ENCODE measurements at places on chromosomes 16 and 17. TPM values are rescaled to one million over a fixed set of nuclear protein-coding genes. Genes with fewer than 3 reads are reported as not detected.

DNA sequence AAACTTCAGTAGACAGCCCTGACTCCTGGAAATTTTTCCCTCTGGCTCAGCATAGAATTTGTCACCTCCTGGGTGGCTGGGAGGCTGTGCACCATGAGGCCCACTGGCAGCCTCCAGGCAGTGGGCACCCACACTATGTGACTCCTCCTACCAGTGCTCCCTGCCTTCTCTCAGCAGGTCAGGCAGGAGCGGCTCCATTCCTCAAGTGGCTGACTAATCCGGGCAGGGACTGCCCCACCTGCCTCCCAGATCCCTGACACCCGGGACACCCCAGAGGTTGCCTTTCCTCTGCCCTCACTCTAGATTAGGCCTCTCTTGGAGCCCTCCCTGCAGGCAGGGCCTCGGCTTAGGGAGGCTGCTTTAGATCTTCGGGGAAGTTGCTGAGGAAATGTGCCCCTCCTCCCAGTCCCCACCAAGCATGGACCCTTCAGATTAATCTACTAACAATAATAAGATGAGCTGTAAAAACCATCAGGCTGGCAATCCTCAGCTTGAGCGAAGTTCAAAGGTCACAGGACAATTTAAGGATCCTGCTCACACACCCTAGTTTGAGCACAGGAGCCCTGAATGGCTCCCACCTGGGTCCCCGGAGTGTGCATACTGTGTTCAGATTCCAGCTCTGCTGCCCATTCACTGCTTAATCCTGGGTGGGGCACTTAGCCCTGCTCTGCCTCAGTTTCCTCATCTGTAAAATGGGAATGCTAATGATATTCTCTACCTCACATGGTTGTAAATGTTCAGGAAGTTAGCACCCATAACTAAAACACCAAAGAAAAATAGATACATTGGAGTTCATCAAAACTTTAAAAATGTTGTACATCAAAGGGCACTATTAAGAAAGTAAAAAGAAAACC, 10.0 kb upstream of the MYCBPAP start:
- no peak for DNase-seq

- DNase-seq: no peak
Measured at GRCh38 chr17:66425756-66426396, 123.5 kb downstream of the PRKCA start.

- no peak for DNase-seq
Measured at GRCh38 chr17:357644-358043, 5.0 kb upstream of the RPH3AL start.

DNA sequence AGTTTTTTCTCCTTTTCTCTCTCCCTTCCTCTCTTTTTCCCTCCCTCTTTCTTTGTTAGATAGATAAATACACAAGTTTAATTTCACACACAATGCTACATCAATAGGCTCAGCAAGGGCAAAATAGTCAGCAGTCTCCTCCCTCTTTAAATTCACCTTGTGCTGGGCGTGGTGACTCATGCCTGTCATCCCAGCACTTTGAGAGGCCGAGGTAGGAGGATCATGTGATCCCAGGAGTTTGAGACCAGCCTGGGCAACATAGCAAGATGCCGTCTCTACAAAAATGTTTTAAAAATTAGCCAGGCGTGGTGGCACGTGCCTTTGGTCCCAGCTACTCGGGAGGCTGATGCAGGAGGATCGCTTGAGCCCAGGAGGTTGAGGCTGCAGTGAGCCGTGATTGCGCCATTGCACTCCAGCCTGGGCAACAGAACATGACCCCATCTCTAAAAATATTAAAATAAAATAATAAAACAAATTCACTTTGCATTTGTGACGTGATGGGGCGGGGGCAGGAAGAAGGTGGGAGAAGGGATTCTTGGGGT, 27.4 kb downstream of the IL21R start:
- DNase-seq: no peak

DNA sequence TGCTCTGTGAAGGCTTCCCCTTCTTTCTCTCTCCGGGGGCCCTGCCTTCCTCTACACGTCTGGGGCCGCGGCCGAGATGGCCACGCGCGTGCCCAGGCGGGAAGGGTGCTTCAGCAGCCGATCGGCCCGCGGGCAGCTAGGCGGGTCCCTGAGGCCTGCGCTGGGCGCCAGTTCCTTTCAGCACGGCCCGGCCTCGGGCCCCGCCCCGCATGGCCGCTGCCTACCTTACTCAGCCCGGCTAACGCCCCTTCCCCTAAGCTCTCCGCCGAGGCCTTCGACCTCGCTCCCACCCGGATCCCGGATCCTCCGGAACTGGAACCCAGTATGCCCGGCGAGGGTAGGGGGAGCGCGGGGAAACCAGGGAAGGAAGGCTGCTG, 335 bp downstream of the TMEM11 start:
- DNase-seq: no peak

GRCh38 chr17:5203908-5204294, 12.2 kb upstream of the ZNF594 start:
- no peak for DNase-seq

DNA sequence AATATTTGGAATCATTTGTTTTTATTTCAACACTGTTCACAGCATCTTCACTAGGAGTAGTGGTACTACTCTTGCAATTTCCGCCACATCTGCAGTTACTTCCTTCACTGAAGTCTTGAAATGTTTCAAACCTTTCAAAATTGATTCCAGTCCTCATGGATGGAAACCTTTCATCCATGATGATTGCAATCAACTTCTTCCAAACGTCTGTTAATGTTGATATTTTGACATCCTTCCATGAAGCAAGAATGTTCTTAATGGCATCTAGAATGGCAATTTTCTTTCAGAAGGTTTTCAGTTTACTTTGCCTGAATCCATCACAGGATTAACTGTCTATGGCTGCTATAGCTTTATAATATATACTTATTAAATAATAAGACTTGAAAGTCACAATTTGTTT, 736.8 kb upstream of the CA10 start:
- no peak for DNase-seq

GRCh38 chr16:87374313-87374712, 9.3 kb downstream of the FBXO31 start:
- DNase-seq: no peak

- DNase-seq: no peak
Measured at GRCh38 chr17:78269955-78270381, 38.5 kb downstream of the TMEM235 start.

DNA sequence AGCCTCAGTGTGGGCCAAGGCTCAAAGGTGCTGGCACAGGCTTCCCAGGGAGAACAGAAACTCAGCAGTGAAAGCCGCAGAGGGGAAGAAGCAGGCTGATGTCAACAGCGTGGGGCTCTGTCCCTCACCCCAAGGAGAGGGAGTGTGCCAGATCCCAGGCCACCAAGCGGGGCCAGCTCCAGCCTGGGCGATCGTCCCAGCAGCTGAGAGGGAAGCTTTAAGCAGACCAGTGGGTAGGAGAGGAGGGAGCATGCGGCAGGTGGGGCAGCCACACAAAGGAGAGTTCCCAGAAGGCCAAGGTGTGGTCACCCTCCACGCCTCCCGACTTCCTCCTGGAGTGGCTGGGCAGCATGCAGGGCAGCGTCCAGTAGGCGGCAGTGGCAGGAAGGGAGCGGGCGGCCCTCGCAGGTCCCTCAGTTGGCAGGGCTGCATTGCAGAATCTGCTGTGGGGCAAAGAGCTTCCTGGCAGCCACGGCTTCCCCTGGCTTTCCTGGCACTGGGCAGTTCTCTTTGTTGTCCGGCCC, 6.0 kb downstream of the SYNGR2 start:
- no peak for DNase-seq

DNA sequence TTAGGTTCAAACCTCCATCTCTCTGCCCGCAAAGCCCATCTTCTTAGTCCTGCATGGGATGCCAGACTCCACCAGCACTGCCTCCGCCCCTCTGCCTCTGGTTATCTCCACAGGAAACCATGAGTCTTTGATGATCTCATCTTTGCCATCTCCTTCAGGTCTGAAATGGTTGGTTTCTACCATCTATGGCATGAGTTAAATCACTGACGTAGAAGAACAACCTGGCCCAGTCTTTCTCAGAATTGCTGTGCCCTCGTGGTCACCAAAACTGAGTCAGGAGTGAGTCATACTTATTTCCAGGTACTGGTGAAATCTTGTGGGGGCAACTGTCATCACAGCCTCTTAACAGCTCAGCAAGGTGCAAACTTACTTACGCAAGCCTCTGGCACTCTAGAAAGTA, 468.7 kb upstream of the C16orf82 start:
- no peak for DNase-seq

DNA sequence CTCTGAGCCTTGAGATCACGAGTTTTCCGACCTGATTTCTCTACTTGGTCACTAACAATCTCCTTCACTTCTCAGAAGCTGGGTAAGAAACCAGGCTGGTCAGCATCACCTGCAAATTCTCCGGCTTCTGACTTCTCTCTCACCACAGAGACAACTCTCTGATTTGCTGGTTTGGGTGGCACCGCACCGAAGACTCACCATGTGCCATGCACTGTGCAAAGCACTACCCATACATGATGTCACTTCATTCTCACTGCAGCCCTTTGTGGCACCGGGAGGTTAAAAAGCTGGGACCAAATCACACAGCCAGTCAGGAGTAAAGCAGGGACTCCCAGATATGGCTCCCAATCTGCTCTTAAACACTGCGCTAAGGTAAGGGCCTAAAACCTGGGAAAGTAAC, 647 bp downstream of the VAC14 start:
- no peak for DNase-seq

DNA sequence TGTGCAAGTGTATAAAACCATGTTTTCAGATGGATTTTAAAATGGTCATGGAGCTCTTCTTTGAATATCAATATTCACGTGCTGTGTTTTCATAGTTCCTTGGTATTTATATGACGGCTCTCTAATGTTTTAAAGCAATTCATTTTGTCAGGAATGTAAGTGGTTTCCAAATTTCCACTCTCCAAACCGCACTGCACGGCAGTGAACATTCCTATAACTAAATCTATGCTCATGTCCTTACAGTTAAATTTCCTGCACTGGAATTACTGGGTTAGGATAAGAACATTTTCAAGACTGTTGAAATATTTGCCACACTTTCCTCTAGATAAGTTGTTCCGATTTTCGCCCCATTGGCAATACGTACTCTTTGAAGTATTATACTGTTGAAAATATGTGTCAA, 398.9 kb downstream of the PMP22 start:
- no peak for DNase-seq

DNA sequence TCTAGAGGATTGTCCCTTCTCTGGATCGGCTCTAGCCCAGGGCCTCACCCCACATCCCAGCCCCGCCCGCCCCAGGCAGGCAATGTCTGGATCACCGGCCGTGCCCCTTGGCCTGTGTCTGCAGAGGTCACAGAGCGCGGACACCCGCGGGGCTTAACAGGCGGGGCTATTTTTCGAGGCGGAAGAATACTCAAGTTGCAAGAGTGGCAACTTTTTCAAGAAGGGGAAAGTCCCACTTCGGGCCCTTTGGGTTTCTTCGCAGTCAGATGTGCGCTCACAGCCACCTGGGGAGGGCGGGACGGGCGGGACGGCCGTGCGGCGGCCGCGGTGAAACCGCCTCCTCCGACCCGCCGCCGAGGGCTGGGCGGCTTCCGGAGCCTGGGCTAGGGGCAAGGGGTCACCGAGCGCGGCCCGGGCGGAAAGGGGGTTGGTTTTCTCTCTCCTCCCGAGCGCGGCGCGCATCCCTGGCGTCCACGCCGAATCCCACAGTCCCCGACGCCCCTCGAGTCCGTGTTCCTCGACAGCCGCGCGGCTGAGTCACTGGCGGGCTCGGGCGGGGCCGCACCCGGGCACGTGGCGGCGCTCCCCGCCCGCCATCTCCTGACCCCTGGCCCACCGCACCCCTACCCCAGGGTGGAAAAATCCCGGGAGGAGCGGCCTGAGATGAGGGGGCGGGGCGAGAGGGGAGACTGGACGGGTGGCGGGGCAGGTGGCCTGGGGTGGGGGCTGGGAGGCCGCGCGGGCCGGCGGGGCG, 1.2 kb upstream of the PFN1 start:
- no peak for DNase-seq

DNA sequence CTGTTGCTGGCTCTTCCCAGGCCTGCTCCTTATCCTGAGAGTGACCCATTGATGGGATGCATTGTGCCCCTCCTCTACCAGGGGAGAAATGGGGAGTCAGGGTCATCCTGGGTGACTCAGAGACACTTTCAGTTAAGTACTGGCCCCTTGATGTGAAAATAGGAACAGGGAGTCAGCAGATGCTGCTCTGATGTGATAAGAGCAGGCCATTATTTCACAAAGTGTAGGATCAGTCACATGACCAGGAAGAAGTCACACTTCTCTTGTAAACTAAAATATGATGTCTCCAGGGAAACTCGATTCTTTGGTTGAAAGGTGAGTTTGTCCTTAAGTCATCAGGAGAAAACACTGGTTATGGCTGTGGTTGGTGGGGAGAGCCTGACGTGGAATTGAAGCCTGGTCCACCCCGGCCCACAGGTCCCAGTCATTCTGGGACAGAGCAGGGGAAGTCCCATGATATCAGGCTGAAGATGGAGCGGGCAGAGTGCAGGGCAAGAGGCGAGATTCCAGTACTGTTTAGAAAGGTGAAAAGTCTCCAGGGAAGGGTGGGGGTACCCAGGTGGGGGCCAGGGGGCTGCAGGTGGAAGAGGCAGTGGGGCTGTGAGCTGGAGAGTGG, 88.6 kb upstream of the NLRP1 start:
- no peak for DNase-seq

- DNase-seq: no peak
Measured at GRCh38 chr17:41835214-41835799, 725 bp downstream of the NT5C3B start.

GRCh38 chr16:85276721-85277120, 164.4 kb upstream of the CIBAR2 start:
- no peak for DNase-seq

DNA sequence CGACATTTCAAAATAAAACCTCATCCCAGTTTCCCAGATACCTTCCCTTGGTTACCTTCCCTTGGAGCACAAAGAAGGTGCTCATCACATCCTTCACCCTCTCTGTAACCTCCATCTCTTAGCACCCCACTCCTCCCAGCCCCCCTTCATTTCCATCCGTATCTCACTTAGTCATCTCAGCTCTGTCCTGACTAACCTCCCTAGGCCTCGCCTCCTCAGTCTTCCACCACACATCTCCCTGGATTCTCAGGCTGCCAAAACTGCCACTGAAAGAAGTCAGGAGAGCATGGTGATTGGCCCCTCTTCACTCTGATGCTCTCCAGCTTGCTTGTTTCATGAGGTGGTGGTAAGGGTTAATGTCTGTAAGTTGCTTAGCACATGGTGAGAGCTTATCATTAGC, 2.3 kb downstream of the ZFP3 start:
- no peak for DNase-seq

Gene PPP1R27
- total RNA-seq: not detected

Gene KRTAP4-5
- not detected for total RNA-seq

Gene DLX3
- total RNA-seq: not detected

Gene ARRB2
- 13.0 TPM for total RNA-seq

Gene CYB5B
- total RNA-seq: 165 TPM

Gene UBALD1
- total RNA-seq: 19.7 TPM

All from glomerular endothelial cell (primary cell).